Muscle of arm (tissue), 14 donors: ENCODE measurements at places on chromosomes 4 and X. TPM values are rescaled to one million over a fixed set of nuclear protein-coding genes. Genes with fewer than 3 reads are reported as not detected.

USP17L20 gene
- polyA plus RNA-seq = not detected

SORBS2 gene
- polyA plus RNA-seq = 42.8 TPM

TMEM154 gene
- polyA plus RNA-seq = 3.4 TPM

DRD5 gene
- polyA plus RNA-seq = not detected
